Hypothalamus (tissue), 51 donors: ENCODE measurements at places on chromosomes 5 and 9.

DNA sequence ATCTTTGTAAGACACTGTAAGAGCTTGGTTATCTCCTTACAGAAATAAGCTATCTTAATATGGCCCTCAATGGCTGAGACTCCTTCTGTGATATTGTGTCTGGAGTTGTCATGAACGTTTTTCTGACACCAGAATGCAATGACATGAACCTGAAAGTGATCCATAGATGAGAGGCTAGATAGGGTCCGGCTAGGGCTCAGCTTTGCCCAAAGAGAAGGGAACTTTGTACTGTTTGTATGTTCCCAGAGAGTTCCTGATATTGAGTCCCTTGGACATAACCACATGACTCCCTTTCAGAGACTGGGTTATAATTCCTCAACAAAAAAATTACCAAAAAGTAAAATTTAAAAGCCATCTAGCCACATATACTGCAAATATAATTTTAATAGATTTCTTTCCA lies 575.8 kb upstream of the CLINT1 start:
- no peak for DNase-seq

DNA sequence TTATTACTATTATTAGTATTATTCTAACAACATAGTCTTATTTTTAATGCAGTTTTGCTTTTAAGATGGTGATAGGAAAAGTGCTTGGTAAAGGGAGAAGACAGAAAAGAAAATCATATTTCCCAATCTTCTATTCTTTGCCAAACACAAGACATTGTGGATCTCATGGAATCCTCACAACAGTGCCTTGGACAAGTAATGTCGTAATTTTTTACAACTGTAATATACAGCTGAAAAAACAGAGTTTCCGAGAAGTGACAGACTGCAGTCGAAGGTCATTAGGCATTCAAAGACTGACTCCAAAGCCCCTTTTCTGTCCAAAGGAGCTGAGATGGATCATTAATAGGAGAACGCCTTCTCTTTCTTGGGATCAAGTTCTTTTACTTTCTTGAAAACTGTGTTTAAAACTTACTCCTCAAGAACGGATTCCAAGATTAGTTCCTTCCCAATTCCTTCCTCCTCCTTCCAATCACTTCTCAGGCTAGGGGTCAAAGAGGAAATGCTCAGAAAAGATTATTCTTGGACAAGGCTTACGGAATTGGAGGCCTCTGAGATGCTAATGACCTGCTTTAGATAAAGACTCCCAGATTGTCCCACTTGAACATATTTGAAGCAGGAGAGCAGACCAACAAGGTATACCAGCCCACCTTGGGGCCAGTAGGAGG lies 24.3 kb upstream of the TRIM32 start:
- no peak for DNase-seq

DNA sequence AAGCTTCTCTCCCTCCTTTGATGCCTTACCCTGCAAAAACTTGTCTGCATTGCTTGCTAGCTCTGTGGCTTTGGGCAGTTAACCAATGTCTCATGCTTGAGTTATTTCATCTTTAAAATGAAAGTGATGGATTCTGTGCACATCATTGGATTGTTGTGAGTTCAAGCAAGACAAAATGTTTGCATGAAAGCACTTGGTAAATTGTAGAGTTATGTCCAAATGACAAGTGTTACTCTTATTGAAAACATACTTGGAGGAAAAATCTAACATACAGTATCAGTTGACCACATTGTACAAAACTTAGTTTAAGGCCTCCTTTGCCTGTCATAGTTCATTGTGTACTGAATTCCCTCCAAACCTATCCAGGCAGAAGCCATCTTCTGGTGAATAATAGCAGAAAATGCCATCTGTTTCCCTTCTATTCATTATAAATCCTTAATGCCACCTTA lies 30.0 kb downstream of the TGFBR1 start:
- no peak for DNase-seq

- no peak for DNase-seq
Measured at GRCh38 chr9:136036050-136036449, 59.0 kb downstream of the NACC2 start.

GRCh38 chr5:108505608-108506007 lies 123.7 kb upstream of the FBXL17 start:
- DNase-seq, result no peak
